Stromal cell of bone marrow (primary cell): ENCODE measurements at places on chromosomes 12 and 14.

- no peak for DNase-seq
These were observed 9.8 kb downstream of the CCER1 start for GRCh38 chr12:90945070-90945649.

DNA sequence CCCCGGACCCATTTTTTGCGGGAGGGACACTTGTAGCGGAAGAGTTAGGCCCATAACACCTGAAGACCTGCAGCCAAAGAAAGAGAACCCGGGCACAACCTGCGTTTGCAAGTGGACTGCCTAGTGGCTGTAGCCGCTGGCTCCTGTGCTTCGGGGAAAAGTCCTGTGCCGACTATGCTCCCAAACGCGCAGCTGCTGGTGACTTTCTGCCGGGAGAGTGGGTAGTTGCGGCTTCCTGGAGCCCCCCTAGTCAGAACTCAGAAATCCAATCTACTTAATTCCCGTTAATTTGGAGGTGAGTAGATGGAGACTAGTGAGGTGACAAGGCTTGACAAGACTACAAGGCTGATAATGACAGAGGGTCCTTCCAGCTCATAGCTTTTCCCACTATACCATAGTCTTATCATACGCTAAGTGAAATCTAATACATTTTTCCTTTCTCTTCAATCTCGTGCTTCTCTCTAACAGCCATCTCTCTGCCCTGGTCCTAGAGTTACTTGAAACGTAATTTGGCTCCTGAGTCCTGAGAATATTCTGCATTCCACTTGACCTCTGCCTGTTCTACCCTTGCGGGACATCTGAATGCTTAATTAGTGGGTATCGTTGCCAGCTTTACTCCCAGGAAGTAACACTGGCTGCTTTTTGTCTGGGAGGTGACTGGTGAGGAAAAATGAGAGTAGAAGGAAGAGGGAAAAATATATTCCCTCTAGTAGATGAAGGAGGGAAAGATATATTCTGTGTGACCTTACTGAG is 556 bp downstream of the MTHFD1 start:
- no peak for DNase-seq

- DNase-seq = no peak
These were observed 20.6 kb downstream of the JAG2 start for GRCh38 chr14:105147671-105148603.

- DNase-seq = no peak
These were observed 1035.7 kb upstream of the FBXO33 start for GRCh38 chr14:40467969-40468368.

GRCh38 chr14:96065661-96066459 is 26.7 kb downstream of the C14orf132 start:
- DNase-seq = no peak

DNA sequence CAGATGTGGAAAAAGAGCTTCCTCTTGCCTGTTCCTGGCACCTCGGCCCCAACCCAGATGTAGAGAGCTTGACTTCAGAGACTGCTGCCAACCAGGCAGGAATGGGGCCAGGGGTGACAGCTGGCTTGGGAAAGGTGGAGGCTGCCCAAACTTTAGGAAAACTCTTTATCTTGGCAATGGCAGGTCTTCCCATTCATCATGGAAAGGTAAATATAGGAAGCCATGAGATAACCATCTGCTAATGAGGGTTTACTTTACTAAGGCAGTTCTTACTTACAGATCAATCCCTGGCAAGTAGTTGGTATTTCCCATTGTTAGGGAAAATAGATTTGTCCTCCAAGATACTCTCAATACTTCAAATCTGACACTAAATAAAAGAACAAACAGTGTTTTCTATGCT is 143.1 kb upstream of the NUDT4 start:
- DNase-seq = no peak

- DNase-seq = no peak
These were observed 3.0 kb downstream of the BDKRB2 start for GRCh38 chr14:96207686-96208085.

DNA sequence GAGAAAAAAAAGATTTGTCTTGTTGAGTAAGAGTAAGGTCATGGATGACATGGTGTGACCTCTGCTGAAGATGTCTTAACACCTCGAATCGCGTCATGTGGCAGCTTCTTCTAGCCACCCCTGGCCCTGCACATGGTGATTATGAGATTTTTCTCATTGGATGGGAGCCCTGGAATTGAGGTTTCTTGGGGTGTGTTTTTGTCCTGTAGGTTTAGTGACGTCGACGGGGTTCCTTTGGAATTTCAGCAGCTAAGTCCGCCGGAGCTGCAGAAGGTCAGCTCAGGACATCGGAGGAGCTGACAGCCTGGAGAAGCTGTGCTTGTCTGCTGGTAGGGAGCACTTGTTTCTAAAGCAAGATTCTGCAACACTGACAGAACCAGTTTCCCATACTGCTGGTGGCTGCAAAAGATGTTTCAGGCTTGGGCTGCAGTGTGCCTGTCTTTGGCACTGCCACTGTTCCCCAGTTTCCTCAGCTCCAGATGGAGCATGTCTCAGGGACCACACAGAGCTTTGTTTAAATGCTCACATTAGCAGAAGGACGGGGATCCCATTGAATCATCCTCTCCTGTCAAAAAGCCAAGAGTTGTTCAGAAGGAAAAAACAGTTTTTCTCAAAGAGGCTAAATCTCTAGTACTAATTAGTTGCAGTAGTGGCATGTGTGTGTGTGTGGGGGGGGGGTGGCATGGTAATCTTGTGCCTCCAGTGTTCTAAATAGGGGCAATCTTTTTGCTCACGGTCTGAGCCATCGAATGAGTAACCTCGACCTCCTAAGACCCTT is 5.2 kb upstream of the FOS start:
- peak; percentile 56 for DNase-seq

GRCh38 chr12:55692631-55693322 is 14.9 kb downstream of the ITGA7 start:
- no peak for DNase-seq

- DNase-seq = no peak
These were observed 13.3 kb upstream of the VRK1 start for GRCh38 chr14:96783915-96784224.

DNA sequence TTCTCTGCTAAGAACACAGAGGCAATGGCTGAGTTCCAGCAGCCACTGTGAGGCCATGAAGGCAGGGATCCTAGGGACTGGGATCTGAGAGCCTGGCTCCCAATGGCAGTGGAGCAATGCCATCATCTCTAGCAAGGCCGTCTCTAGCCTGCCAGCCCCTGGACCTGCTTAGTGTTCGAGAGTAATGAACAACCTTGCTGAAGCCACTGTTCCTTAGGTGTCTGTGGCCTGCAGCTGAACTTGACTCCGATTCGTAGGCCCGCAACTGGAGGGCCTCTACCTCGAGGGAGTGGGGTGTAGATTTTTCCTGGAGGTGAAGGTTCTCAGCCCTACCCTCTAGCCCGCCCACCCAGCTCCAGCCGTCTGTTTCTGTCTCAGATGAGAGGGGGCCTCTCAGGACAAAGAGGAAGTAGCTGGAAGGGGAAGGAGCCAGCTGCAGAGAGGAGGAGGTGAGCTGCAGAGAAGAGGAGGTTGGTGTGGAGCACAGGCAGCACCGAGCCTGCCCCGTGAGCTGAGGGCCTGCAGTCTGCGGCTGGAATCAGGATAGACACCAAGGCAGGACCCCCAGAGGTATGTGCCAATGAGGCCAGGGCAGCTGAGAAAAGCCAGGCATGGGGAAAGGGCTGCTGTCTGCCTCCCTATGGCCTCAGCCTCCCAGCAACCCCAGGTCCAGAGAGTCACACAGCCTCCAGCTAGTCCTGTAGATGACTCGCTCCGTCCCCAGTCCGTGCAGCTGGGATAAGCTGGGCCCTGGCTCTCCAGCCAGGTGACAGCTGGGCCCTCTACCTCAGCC is at the start of gene PLD4:
PLD4 (plus strand) TSS at position 459 of the 793 bp plus-strand sequence. CDS start 2,262 bp downstream, outside the sequence.
- no peak for DNase-seq

DNA sequence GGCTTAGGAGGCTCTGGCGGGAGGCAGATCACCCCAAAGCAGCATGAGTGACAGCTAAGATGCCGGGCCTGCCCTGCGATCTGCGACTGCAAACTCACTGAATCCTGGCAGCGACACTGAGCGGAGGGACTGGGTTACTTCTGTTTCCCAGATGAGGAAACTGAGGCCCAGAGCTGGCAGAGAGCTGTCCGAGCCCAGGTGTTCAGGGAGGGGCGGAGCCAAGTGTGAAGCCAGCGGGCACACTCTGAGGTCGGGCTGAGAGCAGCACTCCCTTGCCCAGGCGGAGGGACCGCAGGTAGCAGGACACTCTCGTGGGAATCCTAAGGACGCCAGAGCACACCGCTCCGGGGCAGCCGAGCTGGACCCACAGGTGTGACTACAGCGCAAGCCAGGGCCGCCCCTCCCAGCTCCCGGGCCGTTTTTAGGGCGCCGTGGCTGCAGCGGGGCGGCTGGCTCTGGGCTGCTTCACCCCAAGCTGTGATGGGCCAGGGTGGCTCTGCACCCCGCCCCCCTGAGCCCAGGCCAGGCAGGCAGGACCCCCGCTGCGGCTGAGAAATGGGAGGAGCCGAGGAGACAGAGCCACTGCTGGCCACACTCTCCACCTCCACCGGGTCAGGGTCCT is 27.4 kb downstream of the MMP17 start:
- DNase-seq = no peak

DNA sequence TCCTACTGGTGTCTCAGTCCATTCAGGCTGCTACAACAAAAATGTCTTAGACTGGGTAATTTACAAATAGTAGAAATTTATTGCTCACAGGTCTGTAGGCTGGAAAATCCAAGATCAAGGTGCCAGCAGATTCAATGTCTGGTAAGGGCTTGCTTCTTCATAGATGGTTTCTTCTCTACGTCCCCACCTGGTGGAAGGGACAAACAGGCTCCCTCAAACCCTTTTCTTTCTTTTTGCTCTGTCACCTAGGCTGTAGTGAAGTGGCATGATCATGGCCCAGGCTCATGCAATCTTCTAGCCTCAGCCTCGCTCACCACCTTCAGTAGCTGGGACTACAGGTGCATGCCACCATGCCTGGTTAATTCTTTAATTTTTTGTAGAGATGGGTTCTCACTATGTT is 106.8 kb upstream of the RPH3A start:
- DNase-seq = no peak

GRCh38 chr12:95709152-95709551 is 81.4 kb downstream of the NTN4 start:
- DNase-seq = no peak

GRCh38 chr12:19517583-19517982 is 78.3 kb downstream of the AEBP2 start:
- DNase-seq = no peak

DNA sequence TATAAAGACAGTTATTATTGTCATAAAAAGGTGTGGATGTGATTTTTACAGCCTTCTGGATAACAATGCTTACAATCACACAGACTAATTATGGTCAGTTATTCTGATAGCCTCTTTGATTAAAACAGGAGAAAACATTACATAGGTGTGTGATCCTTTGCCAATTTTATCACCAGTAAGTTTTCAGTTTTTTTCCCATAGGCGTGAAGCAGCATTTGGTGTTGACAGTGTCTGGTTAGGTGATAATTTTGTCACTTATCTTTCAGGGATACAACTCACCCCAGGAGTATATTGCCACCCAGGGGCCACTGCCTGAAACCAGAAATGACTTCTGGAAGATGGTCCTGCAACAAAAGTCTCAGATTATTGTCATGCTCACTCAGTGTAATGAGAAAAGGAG is 208.8 kb downstream of the EPS8 start:
- no peak for DNase-seq

- no peak for DNase-seq
These were observed 46.5 kb downstream of the ATP6V1D start for GRCh38 chr14:67313153-67313552.

DNA sequence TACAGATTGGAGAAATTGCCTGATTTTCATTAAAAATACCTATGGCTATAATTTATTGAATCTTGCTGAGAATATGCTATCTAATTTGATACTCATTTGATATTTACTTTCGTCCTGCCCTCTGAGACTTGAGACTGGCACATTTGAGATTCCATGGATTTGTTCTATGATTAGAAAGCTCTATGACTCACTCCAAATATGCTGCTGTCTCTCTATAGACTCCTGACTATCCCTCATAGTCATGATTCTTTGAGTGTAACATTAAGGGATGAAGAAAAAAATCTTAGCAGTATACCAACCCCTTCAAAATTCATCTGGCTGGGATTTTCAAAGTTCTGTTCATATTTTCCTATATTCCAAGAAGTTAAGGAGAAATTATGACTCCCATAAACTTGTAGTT is 191.9 kb downstream of the LRIG3 start:
- no peak for DNase-seq

- DNase-seq = no peak
These were observed 5.4 kb downstream of the G2E3 start for GRCh38 chr14:30564235-30564867.

DNA sequence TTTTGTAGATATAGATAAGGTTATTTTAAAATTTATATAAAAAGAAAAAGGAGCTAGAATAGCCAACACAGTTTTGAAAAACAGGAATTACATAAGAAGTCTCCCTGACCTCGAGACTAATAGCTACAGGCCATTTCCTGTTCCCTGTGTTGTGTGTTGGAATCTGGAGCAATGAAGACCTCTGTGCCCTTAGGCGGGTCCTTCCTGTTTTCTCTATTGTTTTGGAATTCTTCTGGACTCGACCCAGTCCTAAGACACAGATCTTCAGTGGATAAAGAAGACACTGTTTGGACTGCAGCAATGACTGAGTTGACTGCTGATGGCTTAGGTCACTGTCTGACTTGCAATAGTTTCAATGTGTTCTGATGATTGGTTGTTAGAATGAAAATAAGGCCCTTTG is 26.2 kb downstream of the SNRPF start:
- DNase-seq = no peak

GRCh38 chr14:64461221-64461620 is 4.1 kb upstream of the AKAP5 start:
- DNase-seq = no peak

DNA sequence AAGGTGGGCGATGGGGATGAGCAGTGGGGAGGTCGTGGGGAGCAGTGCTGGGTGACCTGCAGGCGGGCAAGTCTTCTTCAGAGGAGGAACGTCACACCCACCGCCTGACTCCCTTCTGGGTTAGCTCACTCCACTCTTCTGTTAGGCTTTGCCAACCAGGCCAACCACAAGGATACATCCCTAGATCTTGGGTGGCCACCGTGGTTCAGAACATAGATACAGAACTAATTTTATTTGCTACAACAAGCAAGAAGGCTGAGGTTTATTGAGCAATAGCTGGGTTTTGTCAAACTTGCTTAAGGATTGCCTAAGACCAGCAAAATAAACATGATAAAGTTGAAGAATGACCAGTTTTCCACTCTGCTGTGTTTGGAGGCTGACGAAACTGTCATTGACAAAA is 109.4 kb downstream of the DACT1 start:
- DNase-seq = peak; percentile 91

DNA sequence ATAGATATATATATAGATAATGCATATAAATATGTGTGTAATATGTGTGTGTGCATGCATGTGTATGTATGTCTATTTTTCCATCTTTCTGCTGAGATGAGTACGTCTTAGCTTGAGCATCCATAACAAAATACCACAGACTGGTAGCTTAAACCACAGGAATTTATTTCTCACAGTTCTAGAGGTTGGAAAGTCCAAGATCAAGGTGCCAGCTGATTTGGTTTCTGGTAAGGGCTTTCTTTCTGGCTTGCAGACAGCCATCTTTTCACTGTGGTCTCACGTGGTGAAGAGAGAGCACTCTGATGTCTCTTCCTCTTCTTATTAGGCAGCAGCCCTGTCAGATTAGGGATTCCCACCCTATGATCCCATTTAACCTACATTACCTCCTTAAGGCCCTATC is 47.3 kb downstream of the ACSM4 start:
- DNase-seq = no peak

GRCh38 chr12:5434647-5435560 is 3.0 kb downstream of the NTF3 start:
- no peak for DNase-seq

- no peak for DNase-seq
These were observed 67.5 kb downstream of the ETV6 start for GRCh38 chr12:11716794-11717518.
